Muscle of arm (tissue), 14 donors: ENCODE measurements at places on chromosomes 5 and 9. TPM values are rescaled to one million over a fixed set of nuclear protein-coding genes. Genes with fewer than 3 reads are reported as not detected.

Gene ZDHHC11
- 4.8 TPM for polyA plus RNA-seq

Gene SLIT3
- polyA plus RNA-seq: 11.9 TPM

Gene FBP2
- 83.4 TPM for polyA plus RNA-seq

DNA sequence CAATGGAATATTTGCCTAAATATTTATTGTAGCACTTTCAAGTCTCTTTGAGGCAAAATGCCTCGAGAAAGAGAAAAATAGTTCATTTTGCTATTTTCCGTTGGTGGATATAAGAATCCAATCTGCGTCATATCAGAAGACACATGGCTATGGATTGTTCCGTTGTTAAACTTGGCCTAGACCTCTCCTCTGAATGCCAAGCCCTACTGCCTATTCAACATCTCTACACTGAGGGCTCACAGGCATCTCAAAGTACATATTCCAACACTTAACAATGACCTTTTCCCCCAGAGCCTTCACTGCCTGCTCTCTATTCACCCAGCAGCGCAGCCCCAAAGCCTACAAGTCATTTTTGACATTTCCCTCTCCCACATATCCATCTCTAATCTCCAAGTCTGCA, 350.1 kb downstream of the GLIS3 start:
- DNase-seq: no peak

GRCh38 chr9:37236822-37237221, 116.4 kb downstream of the ZCCHC7 start:
- no peak for DNase-seq

DNA sequence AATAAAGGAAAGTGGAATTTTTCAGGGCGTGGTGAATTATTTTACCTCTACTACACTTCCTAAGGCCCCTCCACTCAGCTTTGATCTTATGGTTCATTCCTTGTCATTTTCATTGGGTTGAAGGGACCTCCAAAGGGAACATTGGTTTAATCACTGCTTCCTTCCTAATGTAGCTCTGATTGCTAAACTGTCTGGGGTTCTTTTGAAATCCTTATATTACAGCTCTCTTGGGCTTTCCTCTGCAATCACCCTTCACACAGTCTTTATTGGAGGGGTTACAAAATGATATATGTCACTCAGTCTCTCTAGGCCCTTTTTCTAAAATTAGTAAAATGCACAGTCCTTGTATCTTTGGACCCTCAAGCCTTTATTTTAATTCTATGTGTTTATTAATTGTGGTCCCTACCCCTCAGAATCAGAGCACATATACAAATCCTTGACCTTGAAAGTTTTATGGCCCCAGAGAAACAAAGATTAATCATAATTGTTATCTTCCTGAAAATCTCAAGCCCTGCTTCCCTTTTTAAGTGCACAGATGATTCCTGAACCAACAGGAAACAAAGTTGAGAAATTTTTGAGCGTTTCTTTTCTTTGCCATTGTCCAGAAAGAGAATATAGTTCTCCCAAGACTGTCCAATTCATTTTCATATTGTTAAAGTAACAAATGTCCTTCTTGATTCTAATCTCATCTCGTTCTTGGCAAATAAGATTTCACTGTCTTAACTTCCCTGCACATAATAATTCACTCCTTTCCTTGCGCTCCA, 330.0 kb downstream of the ARRDC3 start:
- DNase-seq: no peak

Gene PCDHB16
- 2.8 TPM for polyA plus RNA-seq
